Hindlimb muscle (tissue), 1 donor: ENCODE measurements at places on chromosomes 6 and 20. TPM values are rescaled to one million over a fixed set of nuclear protein-coding genes. Genes with fewer than 3 reads are reported as not detected.

SMIM13 gene
- polyA plus RNA-seq = 9.1 TPM

PKIB gene
- polyA plus RNA-seq = 0.44 TPM

MMS22L gene
- polyA plus RNA-seq = 6.0 TPM

BEND6 gene
- polyA plus RNA-seq = 0.43 TPM

SLC35D3 gene
- not detected for polyA plus RNA-seq

SLC44A4 gene
- polyA plus RNA-seq = 0.23 TPM

SLC22A2 gene
- polyA plus RNA-seq = not detected

OPRM1 gene
- not detected for polyA plus RNA-seq

STX11 gene
- polyA plus RNA-seq = 3.0 TPM

BMP6 gene
- 1.1 TPM for polyA plus RNA-seq

DNA sequence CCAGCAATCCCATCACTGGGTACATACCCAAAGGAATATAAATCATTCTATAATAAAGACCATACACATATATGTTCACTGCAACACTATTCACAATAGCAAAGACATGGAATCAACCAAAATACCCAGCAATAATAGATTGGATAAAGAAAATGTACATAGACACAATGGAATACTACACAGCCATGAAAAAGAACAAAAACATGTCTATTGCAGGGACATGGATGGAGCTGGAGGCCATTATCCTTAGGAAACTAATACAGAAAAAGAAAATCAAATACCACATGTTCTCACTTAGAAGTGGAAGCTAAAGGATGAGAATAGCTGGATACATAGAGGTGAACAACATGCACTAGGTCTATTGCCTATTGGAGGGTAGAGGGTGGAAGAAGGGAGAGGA, 674.6 kb downstream of the PHF3 start:
- no peak for DNase-seq

- no peak for DNase-seq
These were observed 278.8 kb upstream of the IMPG1 start for GRCh38 chr6:76351275-76351674.

GRCh38 chr6:25472306-25472705, 179.7 kb upstream of the SCGN start:
- DNase-seq = no peak

- DNase-seq = no peak
These were observed 121.7 kb downstream of the MRPL14 start for GRCh38 chr6:44005507-44005903.

GRCh38 chr6:128337619-128338018, 182.8 kb downstream of the PTPRK start:
- no peak for DNase-seq

DNA sequence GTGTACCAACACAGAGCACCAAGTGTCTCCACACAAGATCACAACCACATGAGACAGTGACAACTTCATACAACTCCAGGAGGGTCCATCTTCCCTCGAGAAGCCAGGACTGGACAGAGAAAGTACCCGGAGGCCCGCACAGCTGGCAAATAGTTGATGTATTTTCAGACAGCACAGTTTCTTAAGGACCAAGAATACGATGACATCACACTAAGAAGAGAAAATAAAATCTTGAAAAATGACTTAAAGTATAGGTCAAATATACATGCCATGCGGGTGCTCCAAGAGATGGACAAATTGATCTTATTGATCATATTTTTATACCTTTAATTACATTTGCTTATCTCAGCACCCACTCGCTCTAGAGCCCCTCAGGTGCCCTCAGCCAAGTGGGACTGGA, 145.5 kb downstream of the RNASET2 start:
- no peak for DNase-seq

DNA sequence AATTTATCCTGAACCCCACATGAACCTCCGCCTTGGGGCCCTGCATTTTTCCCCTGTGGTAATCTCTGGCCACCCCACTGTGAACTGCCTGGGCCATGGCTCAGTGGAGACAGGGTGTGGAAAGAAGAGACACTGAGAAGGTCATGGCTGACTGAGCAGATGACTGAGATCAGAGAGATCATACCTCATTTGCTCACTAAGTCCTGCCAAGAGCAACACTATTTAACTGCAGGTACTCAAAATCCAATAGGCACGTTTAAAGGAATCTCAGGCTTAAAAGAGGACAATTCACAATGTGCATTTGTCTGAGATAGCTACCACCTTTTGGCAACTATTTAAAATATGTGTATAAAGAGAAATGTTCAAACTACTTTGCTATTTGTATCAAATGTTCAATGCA, 305.0 kb downstream of the GMDS start:
- no peak for DNase-seq

DNA sequence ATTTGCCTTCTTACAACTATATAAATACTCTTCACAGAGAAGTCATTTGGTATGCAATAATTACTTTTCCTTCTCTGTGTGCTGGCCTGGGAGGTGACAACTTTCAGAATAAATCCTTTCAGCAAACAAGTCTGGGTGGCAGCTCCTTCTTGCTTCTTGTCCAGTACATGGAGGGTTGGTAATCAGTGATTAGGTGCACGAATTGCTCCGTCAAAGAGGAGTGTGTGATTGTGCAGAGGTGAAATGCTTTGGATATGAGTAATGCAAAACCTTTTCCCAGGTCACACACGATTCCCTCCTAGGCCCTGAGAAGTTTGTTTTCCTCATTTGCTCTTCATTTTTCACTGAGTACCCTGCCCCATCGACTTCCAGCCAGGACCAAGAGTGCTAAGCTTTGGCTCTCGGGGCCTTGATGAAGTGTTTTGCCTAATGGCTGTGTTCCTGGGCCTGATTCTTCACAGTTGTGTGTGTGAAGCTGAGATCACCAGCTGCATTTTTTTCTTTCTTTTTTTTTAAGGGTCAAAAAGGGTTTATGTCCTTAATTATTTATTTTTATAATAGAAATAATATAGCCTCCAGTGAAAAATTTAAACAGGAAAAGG, 216.5 kb downstream of the ZMYND8 start:
- DNase-seq = no peak

DNA sequence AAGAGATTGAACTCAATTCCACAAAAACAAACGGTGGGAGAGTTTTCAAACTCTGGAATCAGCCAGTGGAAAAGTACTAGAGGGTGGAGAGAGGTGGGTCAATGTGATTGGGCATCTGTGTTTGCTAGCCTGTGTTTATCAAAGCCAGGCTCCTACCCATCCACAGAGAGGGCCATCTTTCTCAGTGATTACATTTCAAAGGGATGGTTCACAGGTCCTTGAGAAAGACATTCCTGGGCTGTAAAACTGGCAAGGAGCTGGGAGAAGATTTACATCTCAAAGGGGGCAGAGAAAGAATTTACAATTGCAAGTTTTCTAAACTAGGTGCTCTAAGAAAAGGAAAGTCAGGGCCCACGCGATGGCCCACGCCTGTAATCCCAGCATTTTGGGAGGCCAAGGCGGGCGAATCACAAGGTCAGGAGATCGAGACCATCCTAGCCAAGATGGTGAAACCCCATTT, 146.8 kb upstream of the UST start:
- DNase-seq = no peak

GRCh38 chr6:161835500-161836215, 561.8 kb upstream of the AGPAT4 start:
- peak; percentile 22 for DNase-seq

DNA sequence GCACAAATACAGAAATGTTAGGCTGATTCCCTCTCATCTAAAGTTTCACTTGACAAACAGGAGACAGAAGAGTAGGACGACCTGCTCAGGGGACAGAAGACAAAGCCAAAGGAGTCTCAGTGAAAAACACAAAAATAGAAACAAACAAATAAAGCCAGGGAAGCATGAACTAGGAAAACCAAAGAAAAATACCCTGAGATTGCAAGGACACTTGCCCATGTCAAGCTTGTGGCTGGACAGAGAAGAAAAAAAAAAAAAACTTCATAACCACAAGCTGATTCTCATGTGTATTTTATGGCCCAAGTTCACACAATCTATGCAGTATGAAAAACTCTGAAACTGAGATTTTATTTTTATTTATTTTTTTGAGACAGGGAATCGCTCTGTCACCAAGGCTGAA, 85.6 kb upstream of the BEND6 start:
- no peak for DNase-seq

GRCh38 chr6:141359953-141360352, 772.8 kb upstream of the GJE1 start:
- no peak for DNase-seq

DNA sequence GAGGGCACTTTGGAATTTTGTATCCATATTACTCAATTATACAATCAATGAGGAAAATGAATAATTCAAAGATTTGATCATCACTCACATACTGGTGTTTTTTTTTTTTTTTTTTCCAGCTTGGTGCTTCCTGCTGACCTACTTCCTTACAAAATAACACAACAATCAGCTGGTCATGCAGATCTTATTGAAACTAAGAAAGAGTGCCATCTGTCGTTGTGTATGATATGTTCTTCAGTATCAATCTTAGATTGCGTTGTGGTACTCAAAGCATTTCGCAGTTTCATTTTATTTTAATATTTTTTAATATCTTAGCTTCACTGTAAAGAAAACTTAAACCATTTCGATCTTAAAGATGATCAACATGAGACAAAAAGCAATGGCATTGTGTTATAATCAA, 155.6 kb downstream of the OGFRL1 start:
- no peak for DNase-seq

DNA sequence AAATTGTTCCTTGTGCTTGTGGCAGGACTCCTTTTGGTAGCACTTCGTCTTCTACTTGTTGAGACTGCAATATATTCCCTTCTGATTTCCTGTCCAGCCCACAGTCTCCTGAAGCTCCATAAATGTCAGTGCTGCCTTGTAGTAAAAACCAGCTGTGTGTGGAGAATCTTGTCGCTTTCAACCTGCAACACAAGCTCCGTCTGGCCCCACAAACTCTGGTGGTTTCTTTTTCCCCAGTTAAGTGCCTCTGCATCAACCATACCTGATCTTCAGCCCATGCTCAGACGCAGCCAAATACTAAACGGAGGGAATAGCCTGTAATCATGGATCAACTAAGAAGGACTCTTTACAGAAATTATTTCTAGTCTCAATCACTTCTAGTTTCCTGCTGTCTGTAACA, 1133.3 kb upstream of the ADGRB3 start:
- DNase-seq = no peak

- DNase-seq = no peak
These were observed 147.7 kb downstream of the JARID2 start for GRCh38 chr6:15393605-15394004.

DNA sequence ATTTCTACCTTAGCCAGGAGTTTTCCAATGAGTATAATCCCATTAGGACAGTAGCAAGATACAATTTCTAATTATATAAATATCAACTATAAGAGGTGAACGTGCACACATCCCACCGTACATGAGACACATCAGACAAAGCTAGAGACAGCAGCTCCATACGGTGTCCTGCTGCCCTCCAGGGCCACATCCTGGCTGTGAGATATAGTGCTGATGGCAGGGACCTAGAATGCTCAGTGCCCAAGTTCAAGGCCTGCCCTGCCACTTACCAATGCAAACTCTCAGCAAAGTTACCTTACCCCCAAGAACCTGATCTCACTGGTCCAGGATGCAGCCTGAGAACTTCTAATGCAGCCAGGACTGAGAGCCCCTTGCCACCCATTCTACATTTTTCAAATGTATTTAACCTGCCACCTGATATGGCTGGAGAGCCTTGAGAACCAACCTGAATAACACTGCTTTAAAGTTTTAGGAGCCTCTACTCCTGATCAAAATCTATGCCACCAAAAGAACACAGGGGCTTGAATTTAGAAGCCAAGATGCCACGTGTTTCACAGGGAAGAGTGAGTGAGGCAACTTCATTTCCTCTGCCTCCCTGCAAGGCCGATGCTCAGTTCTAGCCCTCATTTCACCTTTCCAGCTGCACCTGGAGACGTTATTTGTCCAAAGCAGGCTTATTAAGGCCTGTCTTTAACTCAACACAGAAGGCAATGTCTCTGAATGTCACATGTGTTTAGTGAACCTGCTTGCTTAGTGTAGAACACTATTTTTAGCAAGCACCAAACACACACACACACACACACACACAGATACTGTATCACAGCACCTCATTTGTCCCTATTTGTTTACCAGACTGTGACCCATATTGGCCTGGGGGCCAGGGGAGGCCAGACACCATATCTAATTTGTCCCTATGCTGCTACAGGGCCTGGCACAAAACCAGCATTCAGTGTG, 6.1 kb downstream of the NFATC2 start:
- DNase-seq = no peak

GRCh38 chr6:28880894-28881780, 42.6 kb downstream of the TRIM27 start:
- peak; percentile 87 for DNase-seq

GRCh38 chr6:16982807-16983206, 119.0 kb upstream of the STMND1 start:
- peak; percentile 61 for DNase-seq

DNA sequence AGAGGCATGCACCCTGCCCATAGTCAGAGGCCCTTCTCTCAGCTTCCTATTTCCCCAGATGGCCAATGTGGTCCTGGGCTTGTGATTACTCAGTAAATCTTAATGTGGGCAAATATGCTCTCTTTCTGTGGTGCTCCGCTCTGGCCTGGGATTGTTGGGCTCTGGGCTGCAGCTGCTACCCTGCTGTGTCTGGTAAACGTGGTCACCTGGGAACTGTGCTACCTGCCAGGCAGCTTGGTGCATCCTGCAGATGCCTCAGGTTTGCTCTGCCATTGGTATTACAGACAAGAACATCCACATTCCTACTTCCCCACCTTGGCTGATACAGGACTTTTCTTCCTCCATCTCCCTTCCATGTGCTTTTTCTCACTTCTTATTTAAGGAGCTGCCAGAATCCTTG, 611.5 kb upstream of the IMPG1 start:
- DNase-seq = no peak

- no peak for DNase-seq
These were observed 300.9 kb downstream of the PREX1 start for GRCh38 chr20:48526936-48527335.

GRCh38 chr6:7058250-7058923, 49.4 kb upstream of the RREB1 start:
- no peak for DNase-seq

DNA sequence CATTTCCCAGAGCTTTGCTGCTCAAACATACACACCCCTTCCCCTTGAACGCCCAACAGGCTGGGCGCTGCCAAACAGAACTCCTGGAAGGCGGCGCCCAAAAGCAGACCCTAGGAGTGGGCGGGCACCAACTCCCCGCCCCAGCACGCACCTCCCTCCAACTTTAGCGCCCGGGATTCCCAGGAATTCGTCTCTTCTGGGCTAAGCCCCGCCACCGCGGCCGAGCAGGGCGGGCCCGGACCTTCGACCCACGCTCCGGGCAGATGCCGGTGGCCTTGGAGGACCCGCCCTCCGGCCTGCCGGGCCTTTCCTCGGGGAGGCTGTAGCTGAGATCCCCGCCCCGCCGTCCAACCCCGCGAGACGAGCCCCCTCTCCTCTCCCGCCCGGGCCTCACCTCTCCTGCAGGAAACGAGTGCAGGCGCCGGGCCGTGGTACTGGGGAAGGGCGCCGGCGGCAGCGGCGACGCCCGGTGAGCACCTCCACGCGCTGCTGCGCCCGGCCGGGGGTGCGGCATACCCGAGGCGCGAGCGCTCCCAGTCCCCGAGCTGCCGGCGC, 659 bp downstream of the MCUR1 start:
- peak; percentile 70 for DNase-seq
